ENCODE measurements at places on chromosomes 13 and 19.

GRCh38 chr13:29497137-29497654 is 98.3 kb downstream of the SLC7A1 start:
- DNase-seq = no peak

DNA sequence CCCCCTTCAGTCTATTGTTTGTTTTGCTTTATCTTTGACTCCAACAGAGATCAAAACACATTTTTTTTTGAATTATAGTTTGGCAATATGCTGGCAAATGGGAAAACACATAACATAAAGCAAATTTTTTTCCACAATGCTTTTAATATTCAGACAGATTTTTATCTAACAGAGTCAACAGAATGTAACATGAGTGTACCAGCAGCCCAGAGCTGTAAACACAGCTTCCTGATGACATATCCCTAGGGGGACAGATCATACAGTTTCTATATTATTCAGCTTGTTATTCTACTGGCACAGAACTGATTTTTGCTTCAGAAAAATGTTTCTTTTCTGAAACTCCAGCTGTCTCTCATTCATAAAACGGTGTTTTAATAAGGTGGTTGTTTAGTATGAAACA is 168.8 kb downstream of the OLFM4 start:
- no peak for DNase-seq

DNA sequence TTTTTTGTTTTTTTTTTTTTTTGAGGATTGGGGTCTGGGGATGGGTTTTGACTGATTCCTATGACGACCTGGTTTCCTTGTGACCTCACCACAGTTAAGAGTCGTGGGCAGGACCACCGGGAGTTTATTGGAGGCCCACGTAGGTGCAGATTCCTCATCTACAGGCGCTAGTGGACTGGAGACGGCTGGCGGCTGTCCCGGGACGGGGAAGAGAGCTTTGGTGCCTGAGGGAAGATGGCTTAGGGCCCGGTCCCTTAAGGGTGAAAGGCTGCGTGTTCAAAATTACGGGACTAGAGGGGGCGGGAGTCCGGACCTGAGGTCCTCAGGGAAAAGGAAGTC is 682 bp upstream of the TEAD2 start:
- no peak for DNase-seq

GRCh38 chr19:45782820-45783785 is 813 bp upstream of the DMPK start:
- DNase-seq = no peak

- DNase-seq = no peak
Measured at GRCh38 chr13:24267801-24268200, 41.6 kb upstream of the C1QTNF9 start.

- peak; percentile 68 for DNase-seq
Measured at GRCh38 chr19:4851551-4852290, 15.7 kb downstream of the PLIN3 start.

DNA sequence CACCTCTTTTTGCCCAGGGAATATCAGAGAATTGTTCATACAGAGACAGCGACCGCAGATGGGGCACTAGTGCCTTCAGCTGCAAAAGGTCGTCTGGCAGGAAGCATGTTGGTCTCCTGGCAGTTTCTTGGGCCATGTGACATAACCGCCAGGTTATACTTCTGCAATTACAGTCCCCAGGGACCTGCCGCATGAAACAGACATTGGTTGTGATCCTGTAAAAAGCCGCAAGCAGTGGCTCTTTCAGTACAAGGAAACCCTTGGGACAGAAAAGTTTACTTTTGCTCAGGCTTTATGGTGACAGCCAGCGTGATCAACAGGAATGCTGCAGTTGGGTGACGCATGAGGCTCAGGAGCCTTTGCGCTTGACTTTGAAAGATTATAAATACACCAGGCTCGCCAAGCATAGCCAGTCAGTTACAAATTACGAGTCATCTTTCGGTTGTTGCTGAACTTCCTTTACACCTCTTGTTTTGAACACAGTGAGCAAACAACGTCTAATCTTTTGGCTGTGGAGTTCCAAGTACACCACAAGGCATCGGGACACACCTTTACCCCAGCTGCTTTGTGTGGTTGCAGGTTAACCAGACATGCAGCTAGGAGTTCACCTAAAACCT is 50.5 kb upstream of the UBE2L5 start:
- peak; percentile 65 for DNase-seq

DNA sequence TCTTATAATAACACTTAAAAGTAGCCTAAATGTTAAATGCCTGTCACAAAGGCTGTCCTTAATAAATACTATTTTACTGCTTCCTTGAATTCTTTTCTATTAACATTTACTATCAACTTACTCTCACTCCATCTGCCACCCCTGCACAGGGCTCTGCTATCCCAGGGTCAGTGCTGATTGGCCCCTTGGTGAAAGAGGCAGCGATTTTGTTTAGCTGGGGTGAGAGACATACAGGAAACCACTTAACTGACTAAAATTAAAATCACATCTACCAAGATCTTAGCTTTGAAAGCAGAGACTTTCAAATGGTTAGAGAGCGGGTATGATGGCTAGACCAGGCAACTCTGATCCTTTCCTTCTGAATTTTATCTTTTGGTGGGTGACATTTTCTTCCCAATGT is 149.9 kb upstream of the HTR2A start:
- no peak for DNase-seq

DNA sequence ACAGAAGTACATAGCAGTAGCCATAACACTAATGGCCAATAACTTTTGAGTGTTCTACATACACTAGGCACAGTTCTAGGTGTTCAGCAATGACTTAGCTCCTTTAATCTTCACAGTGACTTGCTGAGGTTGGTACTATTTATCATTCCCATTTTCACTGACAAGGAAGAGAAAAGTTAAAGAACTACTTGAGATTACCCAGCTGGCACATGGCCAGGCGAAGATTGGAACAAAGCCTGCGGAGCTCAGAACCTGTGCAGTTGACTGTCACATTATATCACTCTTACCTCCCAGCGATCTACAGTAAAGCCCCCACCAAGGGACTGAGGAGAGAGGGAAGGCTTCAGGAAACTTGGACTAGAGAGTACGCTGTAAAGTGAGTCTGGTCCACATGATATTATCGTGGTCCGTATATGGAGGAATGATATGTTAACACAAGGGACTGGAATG is 42.4 kb upstream of the WDFY2 start:
- no peak for DNase-seq

GRCh38 chr13:74732736-74733385 is 598.7 kb upstream of the KLF12 start:
- no peak for DNase-seq

- no peak for DNase-seq
Measured at GRCh38 chr19:54691582-54692297, 29.0 kb downstream of the LILRB4 start.

GRCh38 chr19:3687393-3687773 is 12.9 kb downstream of the PIP5K1C start:
- no peak for DNase-seq

DNA sequence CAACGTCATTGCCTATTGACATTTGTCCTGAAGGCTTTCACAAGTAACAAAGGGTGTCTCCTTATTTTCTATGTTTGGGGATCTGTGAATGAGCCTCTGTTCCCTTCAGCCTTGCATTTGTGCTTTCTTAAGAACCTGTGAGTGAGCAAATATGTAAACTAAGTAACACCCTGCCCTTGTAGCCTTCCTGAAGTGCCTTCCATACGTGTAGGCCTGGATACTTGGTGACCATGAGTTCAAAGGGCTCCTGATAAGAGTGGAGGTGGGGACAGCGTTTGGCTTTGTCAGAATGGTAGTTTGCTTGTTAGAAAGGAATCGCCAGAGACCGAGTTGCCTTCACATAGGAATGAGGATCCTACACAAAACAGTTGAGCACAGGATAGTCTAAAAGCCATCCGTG is 14.5 kb upstream of the CCDC97 start:
- no peak for DNase-seq

DNA sequence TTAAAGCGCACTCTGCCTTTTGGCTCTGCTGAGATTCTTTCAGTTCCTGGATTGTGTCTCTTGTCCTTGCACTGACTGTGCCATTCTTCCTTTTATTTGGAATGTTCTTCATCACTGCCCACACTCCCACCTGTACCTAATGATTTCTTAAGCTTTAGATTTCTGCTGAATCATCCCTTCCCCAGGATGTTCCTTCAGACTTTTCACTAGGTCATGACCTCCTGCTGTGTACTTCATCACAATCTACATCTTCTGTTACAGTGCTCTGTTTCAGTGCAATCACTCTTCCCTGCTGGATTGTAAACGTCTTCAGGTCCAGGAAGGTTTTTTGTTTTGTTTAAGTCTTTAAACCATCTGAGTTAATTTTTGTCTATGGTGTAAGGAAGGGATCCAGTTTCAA is 281.0 kb downstream of the ATP8A2 start:
- DNase-seq = no peak

GRCh38 chr13:83881917-83882605 is at the start of gene SLITRK1:
TSS of gene SLITRK1 (minus strand) at chr13:83882474. CDS start at chr13:83881507, 967 bp downstream.
- no peak for DNase-seq

DNA sequence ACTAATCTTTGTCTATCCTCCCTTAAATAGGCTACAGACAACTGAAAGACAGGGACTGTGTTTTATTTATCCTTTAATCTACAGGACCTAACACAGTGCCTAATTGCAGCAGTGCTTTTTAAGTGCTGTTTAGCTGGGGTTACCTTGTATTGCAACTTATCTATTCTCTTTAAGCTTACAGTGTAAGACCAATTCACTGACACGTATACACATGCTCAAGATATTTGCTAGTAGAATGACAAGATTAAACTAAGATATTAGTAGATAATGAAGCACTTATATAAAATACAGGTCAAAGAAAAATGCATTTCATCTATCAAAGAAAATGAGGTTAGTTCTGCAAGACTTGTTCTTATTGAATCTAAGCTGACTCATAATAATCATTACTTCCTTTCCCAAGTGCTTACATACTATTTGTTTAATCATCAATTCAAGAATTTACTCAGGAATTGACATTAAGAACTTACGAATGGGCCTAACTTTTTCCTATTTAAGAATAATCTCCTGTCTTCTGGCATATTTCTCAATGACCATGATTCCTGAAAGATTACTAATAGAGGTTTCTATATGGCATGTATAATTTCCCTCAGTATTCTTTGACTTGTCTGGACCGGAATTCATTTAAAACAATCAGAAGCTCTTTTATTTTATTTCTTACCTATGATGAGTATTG is 75.8 kb upstream of the MAB21L1 start:
- DNase-seq = no peak

DNA sequence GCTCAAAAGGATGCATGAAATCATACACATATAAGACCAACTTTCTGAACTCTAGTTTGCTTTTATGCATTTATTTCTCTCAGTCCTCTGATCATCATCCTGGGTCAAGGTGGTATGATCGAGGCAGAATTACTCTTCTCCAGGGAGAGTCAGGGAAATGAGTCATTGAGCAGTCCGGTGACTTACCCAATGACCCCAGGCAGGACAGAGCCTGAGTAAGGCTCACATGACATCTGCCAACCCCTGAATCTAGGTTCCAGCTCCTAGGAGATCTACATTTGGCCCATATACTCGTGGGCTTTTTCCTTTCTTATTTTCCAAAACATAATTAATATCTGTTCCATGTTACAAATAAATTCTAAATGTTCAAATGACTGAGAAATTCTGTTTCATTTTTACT is 502.3 kb downstream of the FOXO1 start:
- no peak for DNase-seq

DNA sequence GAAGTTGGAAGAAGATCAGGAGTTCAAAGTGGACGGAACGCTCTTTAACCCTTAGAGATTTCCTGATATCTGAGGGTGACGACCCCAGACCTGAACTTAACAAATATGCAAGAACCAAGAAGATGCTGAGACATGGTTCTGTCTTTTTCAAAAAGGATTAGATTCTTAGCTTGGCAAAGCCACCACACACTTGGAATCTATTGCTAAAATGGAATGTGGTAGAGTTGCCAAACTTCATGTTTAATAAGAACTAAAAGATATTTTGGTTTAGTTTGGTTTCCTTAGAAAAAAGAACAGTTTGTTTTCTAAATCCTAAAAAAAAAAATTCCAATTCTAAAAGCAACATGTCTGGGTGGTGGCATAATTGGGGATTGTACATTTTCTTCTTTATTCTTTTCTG is 29.5 kb downstream of the UNC13A start:
- no peak for DNase-seq

DNA sequence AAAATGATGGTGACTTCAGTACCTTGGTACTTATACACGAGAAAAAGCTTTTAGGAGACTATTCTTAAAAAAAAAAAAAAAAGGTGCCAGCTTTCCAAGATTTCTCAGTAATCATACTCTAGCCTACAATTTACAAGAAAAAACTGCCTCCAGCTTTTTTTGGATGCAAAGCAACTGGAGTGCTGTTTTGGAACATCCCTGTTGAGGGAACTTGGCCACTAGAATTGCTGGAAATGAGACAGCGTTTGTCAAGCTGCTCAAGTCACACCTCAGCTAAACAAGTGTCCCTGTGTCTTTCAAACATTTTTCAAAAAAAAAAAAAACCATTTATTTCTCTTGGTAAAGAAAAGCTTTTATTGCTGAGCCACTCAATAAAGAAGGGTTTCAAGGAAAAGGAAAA is 413.1 kb upstream of the ARGLU1 start:
- no peak for DNase-seq

DNA sequence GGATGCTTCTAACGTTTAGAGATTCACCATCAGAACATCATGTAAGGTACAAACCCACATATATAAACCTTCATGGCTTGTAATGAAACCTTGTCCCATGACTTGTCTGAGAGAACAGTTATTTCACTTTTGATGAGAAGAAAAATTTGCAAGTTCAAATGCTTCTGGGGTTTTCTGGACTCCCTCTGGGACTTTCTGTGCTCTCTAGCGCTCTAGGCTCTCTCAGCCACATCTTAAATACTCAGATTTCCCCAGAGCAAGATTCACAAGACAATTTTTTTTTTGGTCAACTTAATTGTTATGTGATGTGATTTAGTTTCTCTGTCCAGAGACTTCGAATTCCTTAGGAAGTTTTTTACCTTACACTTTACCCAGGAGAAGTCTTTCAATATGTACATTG is 282.8 kb upstream of the EDNRB start:
- no peak for DNase-seq

- no peak for DNase-seq
Measured at GRCh38 chr19:343941-344624, 513 bp downstream of the MIER2 start.

GRCh38 chr13:108621462-108621861 is 7.9 kb upstream of the MYO16 start:
- DNase-seq = no peak

- DNase-seq = peak; percentile 79
Measured at GRCh38 chr19:49983645-49984229, 22.8 kb upstream of the SIGLEC11 start.

DNA sequence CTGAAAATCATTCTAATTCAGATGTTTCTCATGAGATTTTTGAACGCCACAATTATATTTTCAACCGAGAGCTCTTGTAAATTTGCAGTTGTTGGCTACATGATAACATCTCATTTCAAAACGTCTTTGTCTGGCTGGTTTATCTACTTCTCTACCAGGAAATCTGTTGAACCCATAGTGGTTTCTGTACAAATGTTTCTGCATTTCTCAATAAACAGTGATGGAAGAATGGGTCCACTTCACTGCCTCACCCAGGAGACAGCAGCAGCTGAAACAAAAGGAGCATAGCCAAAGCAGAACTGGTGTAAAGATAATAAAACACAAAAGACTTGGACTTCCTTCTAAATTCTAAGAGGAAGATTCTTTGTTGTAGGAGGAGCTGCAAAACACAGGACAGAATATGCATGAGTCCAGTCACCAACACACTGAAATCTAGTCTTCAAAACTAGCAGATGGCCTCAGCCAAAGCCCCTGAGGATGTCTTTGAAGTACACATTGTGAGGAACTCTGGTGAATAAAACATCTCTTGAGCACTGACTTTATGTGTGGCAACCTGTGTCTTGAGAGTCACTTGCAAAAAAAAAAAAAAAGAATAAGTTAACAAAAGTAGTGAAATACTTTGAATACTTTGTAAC is 68.6 kb upstream of the FGF14 start:
- no peak for DNase-seq

- DNase-seq = no peak
Measured at GRCh38 chr13:37109051-37109678, 3.7 kb upstream of the CSNK1A1L start.

All from T-cell (primary cell).